ENCODE measurements at places on chromosomes 16 and 17.
A peak's percentile ranks its signal among the peaks of the same experiment; 100 is the strongest.

GRCh38 chr17:74768069-74768762 is 7.9 kb downstream of the NAT9 start:
- no peak for DNase-seq

DNA sequence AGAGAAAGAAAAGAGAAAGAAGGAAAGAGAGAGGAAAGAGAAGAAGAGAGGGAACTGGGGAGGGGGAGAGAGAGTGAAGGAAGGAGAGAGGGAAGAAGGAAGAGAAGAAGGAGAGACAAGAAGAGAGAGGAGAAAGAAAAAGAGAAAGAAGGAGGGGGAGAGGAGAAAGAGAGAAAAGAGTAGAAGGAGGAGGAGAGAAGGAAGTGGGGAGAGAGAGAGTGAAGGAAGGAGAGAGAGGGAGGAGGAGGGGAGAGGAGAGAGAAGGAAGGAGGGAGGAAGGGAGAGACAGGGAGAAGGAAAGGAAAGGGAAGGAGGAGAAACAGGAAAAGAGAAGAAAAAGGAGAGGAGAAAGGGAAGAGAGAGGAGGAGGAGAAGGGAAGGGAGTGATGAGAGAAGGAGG is 208.5 kb downstream of the MAF start:
- no peak for DNase-seq

DNA sequence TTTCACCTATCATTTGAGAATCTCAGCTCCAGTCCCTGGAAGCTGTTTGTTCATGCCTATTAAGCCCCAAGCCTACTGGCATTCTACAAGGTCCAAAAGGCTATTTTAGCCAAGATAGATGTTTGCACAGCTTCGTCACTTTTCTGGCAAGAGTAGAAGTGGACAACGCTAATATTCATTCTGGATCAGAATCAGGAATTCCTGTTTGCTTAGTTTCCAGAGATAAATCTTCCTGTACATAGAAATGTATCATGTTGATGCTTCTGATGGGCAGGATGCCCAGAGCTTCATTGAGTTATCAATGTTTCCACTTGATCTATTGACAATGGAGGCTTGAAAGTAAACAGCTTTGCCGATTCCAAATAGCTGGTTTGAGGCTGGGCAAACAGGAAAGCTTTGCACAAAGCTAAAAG is 260.7 kb upstream of the CA10 start:
- DNase-seq = no peak

- peak; percentile 1 for DNase-seq
Measured at GRCh38 chr17:46995841-46996571, 17.0 kb upstream of the RPRML start.

GRCh38 chr16:77594799-77595596 is 127.3 kb upstream of the NUDT7 start:
- no peak for DNase-seq

DNA sequence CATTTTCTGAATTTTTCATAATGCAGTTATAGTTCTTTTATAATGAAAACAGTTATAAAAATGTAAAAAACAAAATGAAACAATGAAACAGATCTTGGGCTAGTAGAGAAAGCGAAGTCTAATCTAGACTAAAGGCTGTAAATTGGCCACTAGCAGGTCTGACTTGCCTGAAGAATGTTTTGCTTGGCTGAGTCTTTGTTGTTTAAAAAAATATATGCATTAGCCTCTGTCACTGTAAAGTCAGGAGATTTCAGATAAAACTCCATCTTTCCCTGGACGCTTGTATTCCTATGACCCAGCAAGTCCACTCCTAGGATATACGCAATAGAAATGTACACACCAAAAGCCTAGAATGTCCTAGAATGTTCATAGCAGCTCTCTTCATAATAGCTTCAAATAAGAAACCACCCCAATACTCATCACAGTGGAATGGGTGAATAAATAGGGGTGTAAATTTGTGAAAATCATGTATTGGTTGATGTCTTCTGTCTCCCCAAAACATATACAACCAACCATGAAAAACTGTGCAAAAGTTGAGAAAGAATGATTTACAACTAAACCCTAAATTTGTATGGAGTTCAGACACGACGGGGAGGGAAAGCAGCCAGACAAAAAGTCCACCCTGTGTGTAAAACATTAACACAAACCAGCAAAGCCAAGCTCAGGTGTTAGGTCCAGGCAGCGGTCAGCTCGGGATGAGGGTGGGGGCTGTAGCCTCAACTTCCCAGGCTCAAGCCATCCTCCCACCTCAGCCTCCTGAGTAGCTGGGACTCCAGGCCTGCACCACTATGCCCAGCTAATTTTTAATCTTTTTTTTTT is 37.7 kb upstream of the MEAK7 start:
- no peak for DNase-seq

GRCh38 chr17:76000016-76000754 is 470 bp upstream of the CDK3 start:
- DNase-seq = no peak

DNA sequence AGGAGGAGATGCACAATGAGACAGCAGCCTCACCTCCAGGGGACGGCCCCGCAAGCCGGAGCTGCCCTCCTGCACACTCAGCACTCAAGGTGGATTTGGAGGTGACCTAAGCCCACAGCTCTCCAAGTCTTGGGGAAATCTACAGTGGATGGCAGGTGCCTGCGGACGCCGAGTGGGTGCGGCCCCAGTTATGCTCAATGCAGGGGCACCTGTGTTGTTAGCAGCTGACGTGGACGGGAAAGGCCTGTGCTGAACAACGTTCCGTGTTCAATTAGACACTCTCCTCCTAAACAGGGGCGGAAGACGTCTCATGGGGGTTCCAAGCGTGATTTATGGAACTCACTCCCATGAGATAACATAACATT is 22.0 kb upstream of the METRNL start:
- no peak for DNase-seq

GRCh38 chr17:75641343-75641742 is 8.1 kb downstream of the SMIM5 start:
- DNase-seq = no peak

GRCh38 chr16:81261049-81261648 is 22.7 kb downstream of the BCO1 start:
- DNase-seq = no peak

DNA sequence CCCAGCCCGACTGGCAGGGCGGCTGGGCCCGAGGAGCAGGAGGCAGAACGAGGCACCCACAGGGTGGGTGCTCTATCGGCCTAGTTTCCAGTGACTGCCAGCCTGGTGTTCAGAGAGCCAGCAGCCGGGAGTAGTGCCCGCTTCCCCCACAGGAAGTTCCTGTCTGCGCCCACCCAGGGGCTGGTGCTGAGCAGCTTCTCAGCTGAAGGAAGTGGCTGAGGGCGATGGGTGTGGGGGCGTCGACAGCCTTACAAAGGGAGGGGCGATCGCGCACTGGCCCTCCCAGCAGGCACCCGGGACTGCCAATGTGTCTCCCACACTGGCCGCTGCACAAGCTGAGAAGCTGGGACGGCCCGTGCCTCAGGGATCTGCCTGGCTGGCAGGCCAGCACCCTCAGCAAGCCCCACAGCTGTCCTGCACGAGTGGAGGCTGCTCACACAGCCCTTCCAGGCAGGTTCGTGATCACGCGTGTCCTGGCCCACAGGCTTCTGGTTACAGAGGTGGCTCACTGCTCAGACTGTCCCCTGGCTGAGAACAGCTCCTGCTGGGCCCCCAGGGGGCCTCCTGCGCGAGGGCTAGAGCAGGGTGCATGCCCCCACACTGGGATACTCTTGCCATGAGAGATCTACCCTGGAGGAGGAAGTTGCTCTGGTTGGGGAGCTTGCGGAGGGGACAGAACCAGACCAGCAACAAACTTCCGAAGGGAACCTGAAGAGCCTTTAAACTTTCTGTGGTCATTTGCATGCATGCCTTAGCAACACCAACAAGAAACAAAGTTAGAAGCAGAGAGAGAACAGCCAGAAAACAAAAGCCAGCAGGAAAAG is 2.5 kb downstream of the RNF166 start:
- DNase-seq = no peak

DNA sequence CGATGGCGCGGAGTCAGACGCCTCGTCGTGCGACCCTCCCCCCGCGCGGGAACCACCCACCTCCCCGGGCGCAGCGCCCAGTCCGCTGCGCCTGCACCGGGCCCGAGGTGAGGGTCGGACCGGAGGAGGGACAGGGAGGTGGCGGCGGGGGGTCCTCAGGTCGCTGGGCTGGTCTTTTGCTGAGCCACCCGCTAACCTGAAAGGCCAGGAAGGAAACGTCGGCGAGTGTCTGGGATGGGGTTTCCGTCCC is 4.9 kb downstream of the TBX2 start:
- DNase-seq = no peak

- no peak for DNase-seq
Measured at GRCh38 chr16:57677622-57678369, 9.7 kb downstream of the ADGRG3 start.

- no peak for DNase-seq
Measured at GRCh38 chr17:72311004-72311403, 190.2 kb downstream of the SOX9 start.

DNA sequence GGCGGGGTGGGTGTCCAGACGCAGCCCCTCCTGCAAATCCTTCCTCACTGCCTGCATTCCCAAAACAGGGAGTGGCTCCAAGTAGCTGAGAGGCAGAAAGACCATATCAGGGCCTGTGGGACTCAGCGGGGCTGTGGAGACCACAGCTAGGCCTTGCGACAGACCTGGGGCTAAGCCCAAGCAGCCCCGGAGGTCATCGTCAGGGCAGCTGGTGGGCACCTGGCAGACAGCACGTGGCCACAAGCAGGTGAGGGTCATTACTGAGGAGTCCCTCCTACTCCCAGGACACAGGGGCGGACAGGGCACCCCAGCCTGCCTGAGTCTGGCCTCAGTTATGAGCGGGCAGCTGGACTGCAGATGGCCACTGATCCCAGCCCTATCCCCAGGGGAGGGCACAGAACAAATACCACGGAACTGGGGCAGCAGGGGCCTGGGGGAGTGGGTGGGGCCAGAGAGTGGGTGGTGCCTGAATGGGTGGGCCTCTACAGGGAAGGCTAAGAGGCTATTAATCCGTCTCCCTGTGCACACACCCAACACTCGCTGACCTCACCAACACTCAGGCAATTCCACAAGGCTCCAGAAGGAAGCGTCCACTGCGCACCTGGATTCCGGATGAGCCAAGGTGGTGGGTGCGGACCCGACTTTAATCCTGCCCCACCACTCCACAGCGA is 8.5 kb downstream of the HS3ST6 start:
- no peak for DNase-seq

GRCh38 chr17:67912656-67913055 is 83.6 kb downstream of the C17orf58 start:
- no peak for DNase-seq

- peak; percentile 100 for DNase-seq
Measured at GRCh38 chr17:28951428-28951990, at the start of gene PHF12. TSS of gene PHF12 (minus strand) at chr17:28951518. CDS start at chr17:28950960, 558 bp downstream.

DNA sequence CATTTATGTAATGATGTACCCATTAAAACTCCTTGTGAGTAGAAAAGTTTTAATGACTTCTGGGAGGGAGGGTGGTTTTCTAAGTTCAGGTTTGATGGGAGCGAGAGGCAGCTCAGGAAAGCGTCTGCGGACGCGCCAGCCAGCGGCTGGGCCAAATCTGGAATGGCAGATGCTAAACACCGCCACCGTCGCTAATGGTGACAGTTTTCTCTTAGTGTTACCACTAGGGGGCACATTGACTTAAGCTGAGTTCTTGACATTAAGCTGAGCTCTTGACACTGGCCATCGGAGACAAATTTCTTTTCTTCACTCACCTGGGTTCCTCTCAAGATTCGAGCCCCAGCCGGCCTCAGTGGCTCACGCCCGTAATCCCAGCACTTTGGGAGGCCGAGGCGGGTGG is 6.7 kb downstream of the TRPV1 start:
- DNase-seq = no peak

GRCh38 chr16:78624366-78624765 is 524.9 kb downstream of the WWOX start:
- DNase-seq = no peak

- DNase-seq = no peak
Measured at GRCh38 chr16:1220841-1221627, 4.0 kb downstream of the TPSG1 start.

DNA sequence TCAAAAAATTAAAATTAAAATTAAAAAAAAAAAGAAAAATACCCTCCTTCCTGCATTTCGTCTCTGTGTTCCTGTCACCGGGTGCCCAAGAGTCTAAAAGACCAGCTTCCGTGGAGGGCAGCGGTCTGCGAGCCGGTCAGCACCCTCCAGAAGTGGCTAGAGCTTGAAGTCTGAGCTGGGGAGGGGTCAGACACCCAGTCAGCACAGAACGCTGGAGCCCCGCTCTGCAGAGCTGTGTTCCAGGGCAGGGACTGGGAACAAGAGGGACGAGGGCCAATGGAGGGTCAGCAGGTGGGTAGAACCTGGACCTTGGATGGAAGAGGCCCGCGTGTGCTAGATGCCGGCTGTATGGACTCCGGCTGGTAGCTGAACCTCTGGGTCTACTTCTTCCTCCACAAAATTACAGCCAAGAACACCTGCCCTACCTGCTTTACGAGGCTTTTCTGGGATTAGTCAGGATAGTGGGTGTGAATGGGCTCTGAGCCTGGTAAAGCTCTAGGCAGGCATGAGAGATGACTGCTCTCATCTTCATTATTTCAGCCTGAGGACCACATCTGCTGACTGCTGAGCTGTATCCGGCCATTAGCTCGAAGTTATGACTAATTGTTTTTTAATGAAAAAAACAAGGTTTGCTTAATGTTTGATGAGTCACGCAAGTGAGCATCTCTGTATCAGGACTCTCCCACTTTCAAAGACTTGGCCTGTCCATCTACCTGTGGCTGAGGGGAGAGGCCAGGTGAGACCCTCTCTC is 5.9 kb downstream of the TRPV1 start:
- peak; percentile 37 for DNase-seq

- DNase-seq = no peak
Measured at GRCh38 chr16:2443555-2443954, 14.3 kb downstream of the CCNF start.

DNA sequence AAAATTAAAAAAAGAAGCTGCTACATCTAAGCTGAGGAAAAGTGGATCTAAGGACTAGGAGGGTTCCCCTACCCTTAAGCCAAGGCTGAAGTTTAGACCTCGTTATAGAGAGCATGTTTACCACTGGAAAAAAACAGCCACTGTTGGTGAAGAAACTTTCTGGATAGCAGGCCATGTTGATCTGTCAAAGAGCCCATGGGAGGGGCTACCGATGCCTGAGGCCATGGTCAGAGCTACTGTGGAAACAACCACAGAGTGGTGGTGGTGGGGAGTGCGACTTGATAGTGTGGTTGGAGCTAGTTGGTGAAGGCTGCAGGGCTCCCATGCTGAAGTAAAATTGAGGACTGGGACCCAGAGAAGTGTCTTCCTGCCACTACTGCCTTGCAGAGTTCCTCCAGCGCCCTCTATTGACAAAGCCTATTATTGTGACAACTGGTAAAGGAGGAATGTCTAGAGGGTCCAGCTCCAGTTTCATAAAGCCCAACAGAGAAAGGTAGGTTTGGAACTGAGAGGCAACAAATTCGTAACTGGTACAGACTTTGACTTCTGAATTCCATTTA is 12.7 kb upstream of the FAM20A start:
- DNase-seq = no peak

- no peak for DNase-seq
Measured at GRCh38 chr16:31870809-31871208, 2.8 kb upstream of the ZNF267 start.

Measured in AG09309 (cell line).